ENCODE measurements at places on chromosomes 7 and 10.

GRCh38 chr7:96578606-96579005, 131.0 kb downstream of the SEM1 start:
- no peak for DNase-seq

DNA sequence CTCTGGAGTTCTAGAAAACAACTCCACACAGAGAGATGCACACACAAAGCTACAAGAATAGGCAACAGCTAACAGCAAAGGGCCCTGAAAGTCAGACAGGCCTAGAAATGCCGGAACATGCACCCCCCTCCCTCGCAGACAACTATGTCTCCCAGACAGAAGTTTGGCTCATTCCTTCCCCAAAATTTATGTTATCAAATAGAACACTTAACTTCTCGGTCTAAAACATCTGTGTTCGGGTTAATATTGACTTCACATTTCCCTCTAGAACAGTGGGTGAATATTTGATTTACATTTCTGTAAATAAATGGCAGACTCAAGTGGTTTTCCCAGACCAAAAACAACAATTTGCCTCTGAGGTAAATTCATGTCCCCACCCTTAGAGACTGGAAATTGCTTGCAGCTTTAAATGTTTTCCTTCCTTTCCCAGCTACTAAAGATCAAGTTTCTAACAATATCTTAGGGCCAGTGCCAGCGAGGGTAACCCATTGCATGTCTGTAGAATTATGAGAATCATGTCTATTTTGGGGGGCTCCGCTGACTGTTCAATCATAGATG, 92.5 kb upstream of the INHBA start:
- DNase-seq: no peak

DNA sequence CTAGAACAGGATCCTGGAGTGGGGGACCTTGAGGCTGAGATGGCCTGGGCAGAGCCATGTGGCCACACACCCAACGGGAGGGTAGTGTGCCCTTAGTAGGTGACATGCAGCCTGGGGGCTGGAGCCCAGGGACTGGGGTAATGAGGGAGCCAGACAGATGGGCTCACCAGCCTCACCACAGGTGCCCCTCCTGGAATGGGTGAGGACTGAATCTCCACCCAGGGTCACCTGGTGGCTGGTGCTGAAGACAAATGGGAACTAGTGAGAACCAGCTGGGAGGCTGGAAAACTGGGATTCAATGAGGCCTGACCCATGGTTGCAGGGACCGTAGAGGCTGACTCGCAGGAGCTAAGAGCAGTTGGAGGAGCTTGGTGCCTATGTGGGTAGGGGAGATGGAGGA, 6.1 kb downstream of the ZP3 start:
- no peak for DNase-seq

- DNase-seq: no peak
Measured at GRCh38 chr10:114030140-114030539, 13.5 kb upstream of the ADRB1 start.

Measured in NCI-H1092 (cell line).